ENCODE measurements at places on chromosomes 3 and 15.

- DNase-seq, result no peak
Observed at GRCh38 chr3:58656631-58657030, 9.9 kb downstream of the FAM3D start.

- DNase-seq, result no peak
Observed at GRCh38 chr3:4493941-4494894, 1.1 kb downstream of the ITPR1 start.

- no peak for DNase-seq
Observed at GRCh38 chr3:14488286-14489041, 51.7 kb downstream of the GRIP2 start.

DNA sequence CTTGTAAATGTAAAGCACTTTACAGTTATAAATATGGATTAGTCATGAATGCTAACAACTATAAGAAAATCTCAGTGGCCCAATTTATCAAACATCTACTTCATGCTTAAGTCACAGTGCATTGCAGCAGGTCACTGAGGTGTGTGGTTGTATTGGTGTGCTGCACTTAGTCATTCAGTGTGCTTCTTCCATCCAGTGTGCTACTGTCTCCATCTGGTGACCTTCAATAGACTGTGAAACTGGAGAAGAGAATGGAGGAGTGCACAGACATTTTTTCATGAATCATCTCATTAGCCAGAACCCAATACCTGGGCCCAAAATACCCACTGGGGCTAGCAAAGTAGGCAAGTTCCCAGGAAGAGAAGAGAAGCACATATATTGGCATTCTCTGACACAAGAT lies 199.6 kb downstream of the SHOX2 start:
- no peak for DNase-seq

DNA sequence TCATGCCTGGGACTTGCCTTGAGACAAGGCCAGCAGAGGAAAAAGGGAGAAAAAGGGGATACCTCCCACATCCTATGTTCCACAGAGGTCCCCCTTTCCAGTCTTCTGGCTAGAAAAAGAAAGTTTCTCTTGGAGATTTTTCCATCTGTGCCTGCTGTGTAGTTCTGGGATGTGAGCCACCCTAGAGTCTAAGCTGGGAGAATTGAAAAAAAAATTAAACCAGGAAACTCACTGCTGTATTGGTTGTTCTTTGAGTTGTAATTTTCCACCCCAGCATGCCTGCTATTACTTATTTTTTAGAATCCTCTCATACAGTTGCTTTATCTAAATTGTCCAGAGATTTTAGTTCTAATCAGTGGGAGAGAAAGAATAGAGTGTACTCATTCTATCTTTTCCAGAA lies 68.4 kb downstream of the SV2B start:
- no peak for DNase-seq

GRCh38 chr3:70519026-70519425 lies 206.6 kb upstream of the MDFIC2 start:
- DNase-seq, result no peak

DNA sequence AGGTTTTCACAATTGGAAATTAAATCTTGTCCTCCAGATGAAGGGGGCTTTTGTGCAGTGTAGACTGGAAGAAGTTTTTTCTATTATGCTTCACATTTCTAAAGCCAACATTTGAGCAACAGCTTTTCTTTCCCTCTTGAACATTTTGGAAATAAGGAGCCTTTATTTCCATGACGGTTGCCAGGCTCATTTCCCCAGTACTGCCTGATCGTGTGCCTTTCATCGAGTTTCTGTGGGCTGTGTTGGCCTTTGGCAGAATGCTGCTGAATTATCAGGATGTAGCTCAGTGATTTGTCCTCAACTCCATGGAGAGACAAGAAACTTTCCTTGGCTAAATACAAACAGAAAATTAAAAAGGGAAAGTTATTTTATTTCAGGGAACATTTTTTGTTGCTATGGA lies 314.8 kb upstream of the LRRC3B start:
- DNase-seq, result no peak

DNA sequence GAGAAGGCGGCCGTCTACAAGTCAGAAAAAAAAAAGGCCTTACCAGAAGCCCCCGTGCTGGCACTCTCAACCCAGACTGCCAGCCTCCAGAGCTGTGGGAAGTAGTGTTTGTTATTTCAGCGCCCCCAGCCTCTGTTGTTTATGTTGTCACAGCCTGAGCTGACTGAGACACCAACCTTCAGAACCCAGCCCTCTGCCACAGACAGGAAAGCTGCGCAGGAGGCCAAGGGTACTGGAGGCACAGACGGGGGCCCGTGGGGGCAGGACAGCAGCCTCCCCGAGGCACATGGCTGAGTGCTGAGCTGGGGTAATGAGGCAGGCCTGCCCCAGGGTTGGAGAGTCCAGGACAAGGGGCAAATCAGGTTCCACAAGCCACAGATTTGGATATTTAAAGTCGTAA lies 33.7 kb downstream of the HCN4 start:
- DNase-seq, result no peak

DNA sequence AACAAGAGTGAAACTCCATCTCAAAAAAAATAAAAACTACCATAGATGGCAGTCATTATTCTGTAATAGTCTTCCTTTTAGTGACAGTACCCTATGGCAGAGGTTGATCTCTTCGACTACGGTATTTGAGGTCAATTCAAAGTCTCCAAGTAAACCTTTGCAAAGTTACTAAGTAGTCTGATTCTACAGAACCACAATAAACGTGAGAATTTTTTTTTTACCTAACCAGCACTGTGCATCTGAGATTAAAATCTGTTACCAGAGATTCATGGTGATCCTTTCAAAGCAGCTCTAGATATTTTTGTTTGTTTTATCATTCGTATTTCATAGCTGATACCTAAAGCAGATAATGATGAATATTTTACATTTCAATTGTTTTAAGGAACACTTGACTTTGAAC lies 86.6 kb upstream of the CHD2 start:
- DNase-seq, result no peak

DNA sequence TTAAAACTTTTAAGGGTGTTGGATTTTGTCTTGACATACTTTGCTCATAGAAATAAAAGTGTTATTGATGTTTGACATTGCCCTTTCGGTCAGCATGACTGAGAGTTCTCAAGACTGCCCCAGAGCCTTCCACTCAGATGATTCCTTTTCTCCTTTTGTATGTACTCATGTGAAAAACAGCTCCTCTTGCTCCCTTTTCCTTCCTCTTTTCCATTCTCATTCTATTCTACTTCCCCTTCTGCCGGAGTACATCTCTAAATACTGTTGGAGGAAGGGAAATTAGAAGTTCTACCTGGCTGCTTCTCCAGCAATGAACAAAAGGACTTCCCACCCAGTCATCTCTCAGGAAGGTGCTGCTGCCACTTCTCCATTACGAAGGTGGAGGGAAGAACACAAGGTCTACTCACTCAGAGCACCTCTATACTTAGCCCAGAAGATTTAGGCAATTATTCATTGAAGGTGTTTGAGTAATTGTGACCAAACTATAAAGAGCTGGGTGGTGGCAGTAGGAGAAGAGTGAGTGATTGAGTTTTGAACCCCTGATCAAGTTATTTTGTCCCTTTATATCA lies 163.8 kb upstream of the MBNL1 start:
- no peak for DNase-seq

GRCh38 chr3:191262650-191263049 lies 63.6 kb downstream of the OSTN start:
- no peak for DNase-seq

- no peak for DNase-seq
Observed at GRCh38 chr3:133376810-133377209, 23.0 kb upstream of the BFSP2 start.

DNA sequence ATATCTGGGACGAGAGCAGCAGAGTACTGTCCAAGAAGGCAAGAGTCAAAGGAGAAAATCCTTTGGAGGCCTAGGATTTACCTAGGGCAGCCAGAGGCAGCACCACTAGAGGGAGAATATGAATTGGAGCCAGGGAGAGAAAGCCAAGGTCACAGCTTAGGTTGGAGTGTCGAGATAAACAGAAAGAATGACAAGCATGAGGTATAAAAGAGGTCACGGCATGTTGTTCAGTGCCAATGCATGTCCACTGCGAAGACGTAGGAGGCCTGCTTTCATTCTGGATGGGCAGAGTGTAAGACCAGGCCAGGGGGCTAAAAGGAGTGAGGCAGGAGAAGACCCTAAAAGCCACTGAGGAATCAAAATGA lies 47.2 kb downstream of the THBS1 start:
- DNase-seq, result no peak

DNA sequence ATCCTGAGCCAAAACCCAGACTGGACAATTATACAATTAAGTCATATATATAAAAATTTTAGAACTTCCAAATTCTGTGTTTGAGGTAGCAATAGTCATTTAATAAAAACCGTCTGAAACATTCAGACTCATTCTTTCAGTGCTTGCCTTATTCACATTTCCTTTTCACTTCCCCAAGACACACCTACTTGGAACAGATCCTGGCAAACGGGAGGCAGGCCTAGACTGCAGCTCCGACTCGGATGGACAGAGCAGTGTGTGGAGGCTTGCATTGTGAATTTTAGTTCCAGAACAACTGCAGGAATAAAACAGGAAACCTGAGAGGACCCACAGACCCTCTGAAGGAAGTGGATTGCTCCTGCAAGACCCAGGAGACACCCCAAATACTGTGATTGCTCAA lies 341.4 kb downstream of the CNTN3 start:
- DNase-seq, result no peak

- no peak for DNase-seq
Observed at GRCh38 chr15:42577514-42578031, 2.2 kb downstream of the STARD9 start.

GRCh38 chr15:74664028-74664616 lies 31.7 kb downstream of the EDC3 start:
- DNase-seq, result no peak

DNA sequence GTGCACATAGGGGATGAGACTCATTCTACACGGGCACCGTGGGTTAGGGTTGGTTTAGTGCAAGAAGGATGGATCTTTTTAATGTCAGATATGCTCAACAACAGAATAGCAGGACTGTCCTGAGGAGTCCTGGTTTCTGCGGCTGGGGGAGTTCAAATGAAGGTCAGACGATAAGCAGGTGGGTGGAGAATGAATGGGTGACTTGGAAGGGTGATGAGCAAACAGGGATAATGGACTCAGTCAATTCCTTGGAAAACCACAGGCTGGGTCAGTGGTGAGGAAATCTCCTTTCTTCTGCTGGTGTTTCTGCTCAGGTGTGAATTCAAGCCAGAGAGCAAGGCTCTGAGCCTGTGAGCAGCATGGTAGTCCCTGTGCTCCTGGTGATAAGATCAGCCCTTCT lies 59.9 kb downstream of the MESD start:
- DNase-seq, result no peak

DNA sequence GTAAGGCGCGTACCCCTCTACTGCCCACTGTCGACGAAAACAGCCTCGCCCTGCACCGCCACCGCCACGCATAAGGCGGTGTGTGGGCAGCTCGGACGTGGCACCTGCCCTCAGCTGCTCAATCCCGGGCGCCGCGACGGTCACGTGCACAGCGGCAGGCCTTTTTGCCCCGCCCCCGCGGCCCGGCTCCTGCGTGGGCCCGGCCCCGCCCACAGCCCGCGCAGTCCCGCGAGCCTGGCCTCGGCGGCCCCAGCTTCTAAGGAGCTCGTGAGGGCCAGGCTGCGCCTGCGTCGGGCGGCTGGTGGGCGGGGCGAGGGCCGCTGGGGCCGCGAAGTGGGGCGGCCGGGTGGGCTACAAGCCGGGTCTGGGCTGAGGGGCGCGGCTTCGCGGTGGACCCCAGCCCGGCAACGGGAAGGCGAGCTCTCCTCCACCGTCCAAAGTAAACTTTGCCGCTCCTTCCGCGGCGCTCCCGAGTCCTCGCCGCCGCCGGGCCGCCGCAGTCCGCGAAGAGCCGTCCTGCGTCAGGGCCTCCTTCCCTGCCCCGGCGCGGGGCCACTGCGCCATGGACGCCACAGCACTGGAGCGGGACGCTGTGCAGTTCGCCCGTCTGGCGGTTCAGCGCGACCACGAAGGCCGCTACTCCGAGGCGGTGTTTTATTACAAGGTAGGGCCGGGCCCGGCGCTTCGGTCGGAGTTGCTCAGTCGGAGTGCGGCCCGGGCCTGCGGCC lies at the start of gene CAPN7:
Gene CAPN7 (plus strand): TSS at position 313 of the 728 bp plus-strand sequence. CDS start 250 bp downstream, at position 563.
- peak; percentile 36 for DNase-seq

DNA sequence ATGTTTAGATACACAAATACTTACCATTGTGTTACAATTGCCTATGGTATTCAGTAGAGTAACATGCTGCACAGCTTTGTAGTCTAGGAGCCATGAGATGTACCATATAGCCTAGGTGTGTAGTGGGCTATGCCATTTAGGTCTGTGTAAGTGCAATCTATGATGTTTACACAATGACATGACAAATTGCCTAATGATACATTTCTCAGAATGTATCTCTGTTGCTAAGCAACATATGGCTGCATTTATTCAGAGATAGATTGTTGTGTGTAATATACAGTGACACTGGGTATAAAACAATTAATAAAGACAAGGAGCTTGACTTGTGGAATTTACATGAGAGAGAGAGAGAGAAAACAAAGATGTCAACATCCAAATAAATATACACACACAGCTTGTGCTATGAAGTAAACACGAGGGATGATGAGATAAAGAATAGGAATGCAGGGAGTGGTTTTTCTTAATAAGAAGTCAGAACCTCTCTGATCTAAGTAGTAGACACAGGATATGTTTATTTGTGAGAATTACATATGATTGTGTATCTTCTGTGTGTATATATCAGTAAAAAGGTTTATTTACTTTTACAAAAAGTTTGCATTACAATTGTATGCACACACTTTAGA lies 110.0 kb downstream of the KCNAB1 start:
- DNase-seq, result peak; percentile 17

DNA sequence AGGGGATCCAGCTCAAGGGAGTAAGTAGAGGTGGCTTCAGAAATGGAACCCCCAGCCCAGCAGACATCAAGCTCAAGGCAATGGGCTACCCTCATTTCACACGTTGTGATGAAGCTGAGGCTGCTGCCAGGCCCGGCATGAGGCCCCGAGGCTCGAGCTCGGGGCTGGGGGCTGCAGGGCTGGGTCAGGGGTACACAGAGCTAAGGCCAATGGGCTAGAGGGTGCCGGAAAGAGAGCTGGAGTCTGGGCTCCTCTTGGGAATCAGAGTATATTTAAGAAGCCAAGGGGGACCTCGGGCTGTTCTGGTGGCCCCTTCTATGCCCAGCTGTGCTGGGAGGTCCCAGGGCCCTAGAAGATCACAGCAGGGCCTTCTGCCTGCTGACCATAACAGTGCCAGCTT lies 7.4 kb downstream of the PRSS50 start:
- DNase-seq, result no peak

GRCh38 chr3:123660900-123661299 lies 76.0 kb upstream of the HACD2 start:
- DNase-seq, result no peak

DNA sequence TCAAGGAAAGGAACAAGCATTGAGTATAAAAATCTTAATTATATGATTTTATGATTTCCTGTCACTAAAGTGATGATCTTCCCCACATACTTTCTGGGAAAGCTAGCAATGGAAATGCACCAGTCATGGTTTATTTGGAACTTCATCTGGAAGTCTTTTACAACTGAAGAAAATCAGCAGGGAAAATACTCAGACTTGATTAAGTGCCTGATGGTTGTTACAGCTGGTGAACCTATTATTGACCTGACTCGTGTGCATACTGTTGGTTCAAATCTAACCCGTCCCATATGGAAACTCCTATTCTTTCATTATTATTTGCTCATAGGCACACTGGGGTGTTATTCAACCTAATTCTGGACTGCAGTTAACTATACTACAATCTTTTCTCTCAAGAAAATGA lies 701.8 kb upstream of the CCDC54 start:
- no peak for DNase-seq

GRCh38 chr3:177607589-177607988 lies 410.3 kb upstream of the TBL1XR1 start:
- DNase-seq, result no peak

GRCh38 chr15:57835119-57835518 lies 128.6 kb downstream of the POLR2M start:
- DNase-seq, result no peak

All from keratinocyte (primary cell).